Ascending aorta (tissue), 2 donors: ENCODE measurements at places on chromosomes 3 and 15.

GRCh38 chr15:57720867-57721266, 14.4 kb downstream of the POLR2M start:
- H3K4me3 ChIP-seq = no peak overlapping the region
- H3K4me1 ChIP-seq = no peaks in the 10 kb centered on the region
- no peak overlapping the region for H3K27ac ChIP-seq
- H3K27me3 ChIP-seq = no peaks in the 10 kb centered on the region

GRCh38 chr3:190926619-190927018, 64.1 kb upstream of the GMNC start:
- no peaks in the 10 kb centered on the region for H3K36me3 ChIP-seq
- H3K27me3 ChIP-seq = no peaks in the 10 kb centered on the region
- H3K4me3 ChIP-seq = no peak overlapping the region
- no peak for DNase-seq

DNA sequence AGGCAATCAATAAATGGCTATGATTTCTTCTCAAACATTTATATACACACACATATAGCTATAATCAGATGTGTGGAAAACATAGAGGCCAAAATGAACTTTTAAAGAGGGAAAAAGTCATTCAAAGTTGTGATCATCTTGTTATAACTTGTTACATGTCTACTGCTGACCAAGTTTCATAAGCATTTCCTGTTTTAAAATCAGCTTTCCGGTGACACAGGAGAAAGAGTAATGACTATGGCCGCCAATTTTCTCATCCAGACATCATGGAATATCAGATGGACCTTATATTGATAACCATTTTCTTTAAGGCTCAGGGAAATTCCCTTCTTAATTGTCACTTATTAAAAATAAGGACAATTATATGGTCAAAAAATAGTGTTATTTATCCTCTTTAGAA, 71.7 kb upstream of the AGTR1 start:
- H3K27me3 ChIP-seq = no peaks in the 10 kb centered on the region
- no peaks in the 10 kb centered on the region for H3K4me1 ChIP-seq
- no peak overlapping the region for H3K4me3 ChIP-seq
- no peaks in the 10 kb centered on the region for H3K36me3 ChIP-seq
- no peak overlapping the region for H3K27ac ChIP-seq

- DNase-seq = no peak
- no peak overlapping the region for H3K4me3 ChIP-seq
- H3K36me3 ChIP-seq = no peaks in the 10 kb centered on the region
- no peak overlapping the region for H3K27ac ChIP-seq
- H3K27me3 ChIP-seq = no peaks in the 10 kb centered on the region
- no peaks in the 10 kb centered on the region for H3K4me1 ChIP-seq
Observed at GRCh38 chr3:149101641-149102040, 15.3 kb upstream of the HLTF start.

GRCh38 chr15:42890161-42890913, 30.2 kb downstream of the TTBK2 start:
- no peak for DNase-seq
- no peaks in the 10 kb centered on the region for H3K36me3 ChIP-seq
- no peaks in the 10 kb centered on the region for H3K4me1 ChIP-seq
- H3K4me3 ChIP-seq = no peak overlapping the region
- no peaks in the 10 kb centered on the region for H3K27me3 ChIP-seq
